ENCODE measurements at places on chromosomes 1 and 21.

DNA sequence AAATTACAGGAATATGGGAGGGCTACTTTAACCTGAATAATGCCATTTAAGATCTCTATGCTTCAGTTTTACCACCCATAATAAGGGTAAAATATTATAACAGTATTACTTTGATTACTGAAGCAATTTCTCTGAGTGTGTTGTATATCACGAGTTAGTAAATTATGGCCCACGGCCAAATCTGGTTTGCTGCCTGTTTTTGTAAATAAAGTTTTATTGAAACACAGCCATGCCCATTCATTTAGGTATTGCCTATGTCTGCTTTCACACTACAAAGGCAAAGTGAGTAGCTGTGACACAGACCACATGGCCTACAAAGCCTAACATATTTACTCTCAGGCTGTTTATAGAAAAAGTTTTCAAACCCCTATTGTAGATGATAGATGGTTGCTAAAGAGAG lies 156.8 kb downstream of the CDC42BPA start:
- no peak for DNase-seq

- DNase-seq: no peak
Observed at GRCh38 chr1:235945775-235946570, 79.3 kb upstream of the LYST start.

GRCh38 chr1:230123280-230124185 lies 56.5 kb downstream of the GALNT2 start:
- peak; percentile 28 for DNase-seq

DNA sequence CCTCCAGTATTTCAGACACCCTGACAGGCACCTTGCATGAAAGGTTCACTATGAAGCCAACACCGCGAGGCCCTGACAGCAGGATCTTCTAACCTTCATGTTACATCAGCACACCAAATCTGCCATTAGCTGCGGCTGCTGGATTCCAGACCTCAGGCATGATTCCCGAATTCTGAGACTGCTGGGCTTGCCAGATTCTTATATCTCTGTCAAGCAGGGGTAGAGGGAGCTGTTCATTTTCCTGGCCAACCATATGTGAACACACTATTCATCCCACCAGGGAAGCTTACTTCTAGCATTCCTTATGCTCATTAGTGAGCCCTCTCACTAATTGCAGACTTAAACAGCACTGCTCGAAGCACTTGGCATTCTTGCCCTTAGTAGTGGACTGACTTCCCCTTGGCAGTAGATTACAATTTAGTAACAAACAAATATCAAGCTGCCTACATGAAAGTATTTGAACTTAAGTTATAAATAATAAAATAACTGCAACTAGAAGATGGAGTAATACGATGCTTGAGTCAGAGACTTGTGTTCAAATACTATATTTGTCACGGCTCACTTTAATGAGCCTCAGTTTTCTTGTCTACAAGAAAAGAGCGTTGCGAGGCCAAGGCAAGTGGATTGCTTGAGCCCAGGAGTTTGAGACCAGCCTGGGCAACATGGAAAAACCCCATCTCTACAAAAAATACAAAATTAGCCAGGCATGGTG lies 43.3 kb downstream of the NID1 start:
- no peak for DNase-seq

- no peak for DNase-seq
Observed at GRCh38 chr1:216705676-216706075, 17.6 kb downstream of the ESRRG start.

- DNase-seq: no peak
Observed at GRCh38 chr1:183180634-183181056, 5.4 kb upstream of the LAMC2 start.

DNA sequence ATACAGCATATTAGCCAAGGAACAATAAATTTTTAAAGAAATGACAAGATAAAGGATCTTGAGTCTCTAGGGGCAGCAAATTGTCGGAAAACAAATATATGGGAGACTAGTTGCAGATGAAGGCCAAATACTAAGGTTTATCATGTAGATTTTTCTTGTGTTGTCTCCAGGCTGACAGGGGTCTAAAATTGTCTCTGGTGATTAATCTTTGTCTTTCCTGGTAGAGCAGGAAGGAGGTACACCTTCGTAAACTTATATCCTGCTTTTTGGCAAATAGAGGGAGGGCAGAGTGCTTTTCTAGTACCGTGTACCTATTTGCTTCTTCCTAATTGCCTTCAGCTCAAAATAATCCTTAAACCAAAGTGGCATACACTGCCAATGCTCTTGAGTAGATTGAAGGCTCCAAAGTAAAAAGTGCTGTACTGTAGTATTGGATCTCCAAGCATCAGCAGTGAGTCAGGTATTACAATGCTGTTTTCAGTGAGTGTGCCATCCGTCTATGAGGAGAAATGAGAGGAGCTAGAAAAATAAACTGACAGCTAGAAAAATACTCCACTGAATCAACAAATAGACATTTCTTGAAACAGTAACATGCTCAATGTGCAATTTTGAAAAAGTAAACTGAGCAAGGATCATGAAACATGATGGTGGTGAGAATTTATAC lies 1.8 kb upstream of the LEPR start:
- DNase-seq: no peak

DNA sequence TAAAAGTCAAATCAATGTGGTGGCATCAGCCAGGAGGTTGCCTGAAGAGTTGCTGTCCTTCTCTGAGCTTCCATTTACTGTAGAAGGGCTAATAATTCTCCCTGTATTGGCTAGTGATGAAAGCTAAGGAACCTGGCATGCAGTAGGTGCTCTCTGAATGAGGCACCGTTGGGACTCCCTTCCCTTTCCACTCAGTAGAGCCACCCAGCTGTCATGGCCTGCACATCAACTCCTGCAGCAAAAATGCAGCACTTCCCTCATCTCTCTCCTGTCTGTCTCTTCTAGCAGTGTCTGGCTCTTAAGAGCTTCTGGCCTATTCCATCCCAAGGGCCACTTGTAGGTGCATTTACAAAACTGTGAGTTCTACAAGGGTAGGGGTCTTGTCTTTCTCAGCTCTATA lies 369.0 kb downstream of the MATN1 start:
- DNase-seq: no peak

DNA sequence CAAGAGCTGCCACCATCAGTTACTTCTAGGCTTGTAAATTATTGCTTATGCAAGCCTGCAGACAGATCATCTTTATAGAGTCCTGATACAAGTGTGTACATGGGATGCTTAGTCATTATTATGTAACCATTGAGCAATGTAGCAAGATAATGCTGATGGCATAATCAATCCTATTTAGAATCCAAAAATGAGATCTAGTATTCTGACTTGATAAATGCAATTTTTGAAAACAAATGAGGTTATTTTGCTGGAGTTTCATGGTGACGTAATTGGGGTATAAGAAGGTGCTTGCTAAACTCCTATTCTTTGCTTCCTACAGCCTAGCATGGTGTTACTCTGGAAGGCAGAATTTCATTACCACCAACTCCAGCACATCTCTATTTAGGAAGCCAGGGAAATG lies 801.7 kb upstream of the PRMT6 start:
- no peak for DNase-seq

DNA sequence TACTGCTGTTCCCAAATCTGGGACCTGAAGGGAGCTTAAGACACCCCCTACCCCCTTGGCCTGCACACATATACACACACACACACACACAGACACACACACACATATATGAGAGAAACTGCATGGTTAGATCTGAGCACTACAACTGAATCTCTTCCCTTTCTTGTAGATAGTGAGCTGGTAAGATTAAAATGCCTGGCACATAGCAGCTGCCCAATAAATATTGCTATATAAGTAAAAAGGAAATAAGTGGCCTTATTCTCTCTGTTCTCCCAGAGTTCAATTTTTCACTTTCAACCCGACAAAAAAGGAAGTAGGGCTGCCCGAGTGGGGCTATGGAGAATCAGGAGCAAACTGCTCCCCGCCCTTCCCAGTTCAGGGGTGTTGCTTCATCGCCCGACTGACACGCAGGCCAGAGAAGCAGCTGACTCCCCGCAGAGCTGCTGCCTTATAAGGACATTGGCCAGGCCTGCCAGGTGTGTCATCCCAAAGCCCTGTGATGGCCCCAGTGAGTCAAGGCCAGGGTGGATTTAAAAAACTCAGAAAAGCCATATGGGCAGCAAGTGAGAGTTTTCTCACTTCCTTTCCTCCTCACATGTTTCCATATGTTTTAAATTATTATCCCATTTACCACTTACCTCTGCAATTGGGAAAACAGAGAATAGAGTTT lies 106.5 kb upstream of the SLC44A3 start:
- no peak for DNase-seq

GRCh38 chr1:4081806-4082711 lies 182.0 kb upstream of the C1orf174 start:
- no peak for DNase-seq

DNA sequence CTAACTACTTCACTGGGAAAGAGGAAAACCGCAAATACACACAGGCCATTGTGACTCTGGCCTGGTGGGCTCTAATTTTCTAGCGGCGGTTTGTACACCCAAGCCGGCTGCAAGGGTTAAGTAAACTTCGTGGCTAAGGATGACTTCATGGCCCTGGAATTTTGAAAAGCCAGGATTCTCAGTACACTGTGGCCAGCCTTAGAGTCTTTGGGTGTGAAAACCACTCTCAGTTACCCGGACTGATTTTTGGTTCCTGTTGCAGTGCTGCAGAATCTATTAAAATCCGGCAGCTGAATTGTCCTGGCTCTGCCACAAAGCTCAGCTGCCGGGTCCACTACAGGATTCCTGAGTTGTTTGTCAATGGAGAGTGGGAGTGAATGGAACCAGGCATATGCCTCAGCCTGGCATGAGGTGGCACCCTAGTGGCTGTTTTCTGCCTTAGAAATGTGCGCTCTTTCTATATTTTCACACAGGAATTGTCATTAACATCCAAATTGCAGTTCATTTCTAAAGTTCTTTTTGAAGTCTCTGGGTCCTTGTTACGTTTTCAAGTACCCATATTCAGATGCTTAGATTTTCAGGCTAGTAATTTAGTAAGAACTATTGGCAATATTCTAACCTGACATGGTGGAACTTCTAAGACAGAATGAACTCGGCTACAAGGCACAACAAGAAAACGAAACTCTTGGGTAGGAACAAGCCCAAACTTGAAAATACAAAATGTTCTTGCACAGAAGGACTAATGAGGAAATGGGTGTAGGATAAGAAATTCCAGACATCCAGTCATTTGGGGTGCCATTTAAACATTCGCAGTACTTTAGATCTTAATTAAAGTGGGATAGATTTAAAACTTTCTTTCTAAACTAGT lies 255.9 kb downstream of the NFIA start:
- no peak for DNase-seq

- no peak for DNase-seq
Observed at GRCh38 chr1:228329887-228330286, 76.7 kb downstream of the TRIM11 start.

GRCh38 chr1:240455228-240455821 lies 156.6 kb downstream of the GREM2 start:
- no peak for DNase-seq

DNA sequence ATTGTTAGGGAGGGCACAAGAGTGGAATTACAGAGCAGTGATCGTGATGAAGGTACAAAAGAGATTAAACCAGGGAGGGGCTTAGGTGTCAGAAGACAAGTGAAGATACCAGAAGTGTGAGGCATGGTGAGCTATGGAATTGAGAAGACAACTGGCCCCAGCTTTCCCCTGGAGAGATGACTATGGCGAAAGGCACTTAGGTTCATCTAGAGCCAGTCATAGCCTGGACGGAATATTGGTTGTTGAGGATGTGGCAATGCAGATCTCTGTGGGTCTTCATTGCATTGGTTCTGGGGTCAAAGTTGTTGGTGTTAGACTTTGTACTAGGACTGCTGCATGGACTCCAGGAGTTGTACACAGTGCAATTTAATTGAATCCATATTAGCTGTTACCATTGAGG lies 115.7 kb downstream of the FASLG start:
- no peak for DNase-seq

GRCh38 chr1:51877434-51878307 lies 856 bp downstream of the NRDC start:
- peak; percentile 26 for DNase-seq

- DNase-seq: no peak
Observed at GRCh38 chr1:2175055-2175414, 19.5 kb downstream of the FAAP20 start.

DNA sequence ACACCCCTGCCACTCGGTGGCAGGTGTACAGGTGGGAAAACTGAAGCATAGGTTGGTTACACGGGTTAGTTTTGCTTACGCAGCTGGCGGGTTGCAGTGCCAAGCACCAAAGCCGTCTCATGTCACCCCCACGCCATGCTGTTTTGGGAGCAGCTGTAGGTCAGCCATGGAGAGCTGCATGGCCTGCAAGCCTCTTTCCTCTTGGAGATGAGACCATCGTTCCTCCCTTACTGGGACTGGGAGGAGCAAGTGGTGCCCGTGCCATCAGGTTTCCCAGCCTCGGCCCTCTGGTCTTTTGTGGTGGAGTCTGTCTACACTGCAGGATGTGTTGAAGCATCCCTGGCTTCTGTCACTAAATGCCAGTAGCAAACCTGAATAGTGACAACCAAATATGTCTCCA lies 46.9 kb downstream of the AJAP1 start:
- no peak for DNase-seq

DNA sequence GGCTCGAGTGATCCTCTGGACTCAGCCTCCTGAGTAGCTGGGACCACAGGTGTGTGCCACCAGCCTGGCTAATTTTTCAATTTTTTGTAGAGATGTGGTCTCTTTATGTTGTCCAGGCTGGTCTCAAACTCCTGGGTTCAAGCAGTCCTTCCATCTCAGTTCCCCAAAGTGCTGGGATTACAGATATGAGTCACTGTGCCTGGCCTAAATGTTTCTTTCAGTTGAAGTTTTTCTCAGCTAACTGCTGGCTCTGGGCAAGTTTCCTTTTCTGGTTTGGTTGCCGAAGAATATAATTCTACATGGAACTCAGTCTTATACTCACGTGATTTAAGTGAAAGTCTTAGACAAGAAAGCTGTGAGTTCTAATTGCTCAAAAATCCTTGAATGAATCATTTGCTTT lies 57.0 kb downstream of the SASS6 start:
- DNase-seq: no peak

DNA sequence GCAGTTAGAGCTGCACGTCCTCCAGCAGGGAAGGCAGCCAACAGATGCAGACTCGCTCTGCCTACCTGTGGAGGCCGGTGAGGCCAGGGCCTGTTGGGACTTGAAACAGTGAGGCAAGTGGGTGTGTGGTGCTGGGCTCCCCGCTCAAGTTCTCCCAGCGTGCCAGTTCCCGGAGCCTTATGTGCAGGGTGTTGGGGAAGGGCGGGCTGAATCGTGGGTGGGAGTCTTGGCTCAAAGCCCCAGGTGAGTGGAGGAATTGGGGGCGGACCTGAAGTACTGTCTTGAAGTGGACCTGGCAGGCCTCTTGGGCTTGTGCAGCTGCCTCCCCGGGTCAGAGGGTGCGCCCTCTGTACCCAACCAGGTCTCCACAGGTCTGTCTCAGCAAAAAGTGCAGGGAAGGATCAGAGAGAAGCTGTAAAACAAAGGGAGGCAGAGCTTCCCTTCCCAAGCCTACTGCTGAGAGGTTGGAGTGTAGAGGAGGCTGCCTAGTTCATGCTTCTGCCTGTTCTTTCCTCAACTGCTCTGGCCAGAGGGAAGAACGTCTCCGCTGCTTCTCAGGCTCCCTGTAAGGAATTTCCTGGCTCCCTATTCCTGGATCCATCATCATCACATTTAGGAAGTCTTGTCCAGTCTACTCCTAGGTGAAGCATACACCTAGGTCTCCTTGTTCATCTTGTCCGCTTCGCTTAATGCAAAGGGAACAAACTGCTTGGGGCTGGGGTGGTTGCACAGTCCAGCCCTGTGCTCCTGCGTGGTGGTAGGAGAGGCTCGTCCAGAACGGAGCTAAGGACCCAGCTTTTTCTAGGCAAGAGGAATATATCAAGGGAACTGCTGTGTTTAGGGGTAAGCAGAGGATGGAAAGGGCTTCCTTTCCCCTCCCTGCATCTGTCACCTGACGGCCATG lies 14.9 kb downstream of the UTP11 start:
- DNase-seq: no peak
